T-cell (primary cell): ENCODE measurements at places on chromosomes 13 and 19.
A peak's percentile ranks its signal among the peaks of the same experiment; 100 is the strongest.

DNA sequence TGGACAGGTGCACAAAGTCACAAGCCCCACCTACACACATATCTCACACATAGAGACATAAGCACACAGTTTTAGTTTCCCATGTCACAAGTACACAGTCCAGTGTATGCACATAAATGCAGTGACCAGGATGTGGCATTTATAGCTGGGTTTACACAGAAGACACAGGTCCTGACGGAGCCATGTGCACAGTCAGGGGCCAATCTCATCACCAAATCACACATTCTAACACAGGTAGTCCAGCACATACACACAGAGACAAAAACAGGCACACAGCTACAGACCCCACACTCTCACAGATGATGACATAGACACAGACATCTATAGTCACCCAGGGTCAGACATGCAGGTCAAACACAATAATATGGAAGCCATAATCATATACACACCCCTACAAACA, 2.1 kb downstream of the NUMBL start:
- DNase-seq, result no peak

GRCh38 chr19:58569943-58570670, 3.0 kb downstream of the MZF1 start:
- no peak for DNase-seq

- no peak for DNase-seq
Observed at GRCh38 chr13:50229960-50230661, 214.9 kb downstream of the KCNRG start.

GRCh38 chr13:95614641-95615245, 29.8 kb downstream of the DZIP1 start:
- no peak for DNase-seq

DNA sequence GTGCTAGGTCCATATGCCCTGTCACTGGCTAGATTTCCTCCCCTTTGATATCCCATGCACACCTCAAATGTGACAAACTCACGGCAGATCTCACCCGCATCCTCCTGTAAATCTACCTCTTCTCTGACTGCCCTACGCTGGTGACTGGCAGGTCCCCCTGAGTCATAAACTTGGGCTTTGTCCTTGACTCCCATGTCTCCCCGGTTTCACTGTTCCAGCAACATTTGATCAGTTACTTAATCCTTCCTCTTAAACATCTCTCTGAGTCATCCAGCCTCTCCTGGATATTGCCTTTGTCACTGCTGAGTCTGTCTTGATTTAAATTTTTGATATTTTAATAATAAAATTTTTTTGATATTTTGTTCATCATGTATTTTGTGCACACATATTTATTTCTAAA, 26.5 kb downstream of the FAM216B start:
- DNase-seq, result no peak

DNA sequence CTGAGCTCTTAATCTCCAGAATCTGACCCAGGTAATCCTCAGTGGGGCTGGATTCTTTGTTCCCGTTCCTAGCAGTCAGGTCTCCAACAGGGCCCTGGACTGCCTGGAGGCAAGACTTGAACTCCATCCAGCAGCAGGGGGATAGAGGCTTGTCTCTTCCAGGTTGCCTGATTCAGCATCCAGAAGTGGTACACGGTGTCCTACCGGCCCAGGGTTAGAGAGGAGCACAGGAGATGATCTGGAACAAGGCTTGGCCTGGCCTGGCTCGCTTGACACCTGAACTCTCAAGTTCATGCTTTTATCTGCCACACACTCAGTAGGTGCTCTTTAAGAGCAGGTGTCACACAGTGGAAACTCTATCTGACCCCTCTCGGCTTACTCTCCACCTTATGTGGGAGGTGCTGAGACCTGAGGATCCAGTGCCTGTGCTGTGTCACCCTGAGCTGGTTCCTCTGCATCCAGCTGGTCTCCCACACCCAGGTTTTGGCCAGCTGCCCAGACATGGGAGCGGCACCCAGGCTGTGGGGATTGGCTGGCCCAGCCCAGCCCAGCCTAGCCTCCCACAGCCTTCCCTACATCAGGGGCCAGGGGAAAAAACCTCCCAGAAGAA, at the start of gene CYP4F3:
CYP4F3 (plus strand) TSS at position 604 of the 610 bp plus-strand sequence. CDS start 519 bp downstream, outside the sequence.
- no peak for DNase-seq

- DNase-seq, result peak; percentile 83
Observed at GRCh38 chr19:49387936-49388372, at the start of gene KASH5. KASH5 (plus strand) TSS chr19:49388249; CDS start chr19:49390884, 2,635 bp downstream.

DNA sequence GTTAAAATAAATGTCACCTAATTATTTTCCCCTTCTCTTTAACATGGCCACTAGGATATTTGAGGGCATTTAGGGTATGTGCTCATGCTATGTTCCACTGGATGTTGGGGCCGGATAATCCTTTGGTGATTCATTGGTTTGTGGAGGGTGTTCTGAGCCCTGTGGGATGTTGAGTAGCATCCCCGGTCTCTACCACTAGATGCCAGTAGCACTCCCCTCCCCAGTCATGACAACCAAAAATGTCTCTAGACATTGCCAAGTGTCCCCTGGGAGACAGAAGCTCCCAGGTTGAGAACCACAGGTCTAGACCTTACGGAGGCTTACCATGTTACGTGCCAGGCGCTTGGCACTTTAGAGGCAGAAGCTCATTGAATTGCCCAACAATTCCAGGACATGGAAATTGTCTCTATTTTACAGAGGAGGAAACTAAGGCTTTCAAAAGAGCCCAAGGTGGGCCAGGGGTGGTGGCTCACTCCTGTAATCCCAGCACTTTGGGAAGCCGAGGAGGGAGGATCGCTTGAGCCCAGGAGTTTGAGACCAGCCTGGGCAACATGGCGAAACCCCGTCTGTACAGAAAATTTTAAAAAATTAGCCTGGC, 14.1 kb downstream of the SHANK1 start:
- no peak for DNase-seq

GRCh38 chr19:9205501-9206113, 13.8 kb downstream of the OR7D4 start:
- peak; percentile 65 for DNase-seq
